Fibroblast of mammary gland (primary cell): ENCODE measurements at places on chromosomes 4 and X.

- DNase-seq, result no peak
Measured at GRCh38 chr4:186887291-186887700, 163.6 kb upstream of the FAT1 start.

- no peak for DNase-seq
Measured at GRCh38 chr4:145125396-145125795, 27.3 kb downstream of the ABCE1 start.

DNA sequence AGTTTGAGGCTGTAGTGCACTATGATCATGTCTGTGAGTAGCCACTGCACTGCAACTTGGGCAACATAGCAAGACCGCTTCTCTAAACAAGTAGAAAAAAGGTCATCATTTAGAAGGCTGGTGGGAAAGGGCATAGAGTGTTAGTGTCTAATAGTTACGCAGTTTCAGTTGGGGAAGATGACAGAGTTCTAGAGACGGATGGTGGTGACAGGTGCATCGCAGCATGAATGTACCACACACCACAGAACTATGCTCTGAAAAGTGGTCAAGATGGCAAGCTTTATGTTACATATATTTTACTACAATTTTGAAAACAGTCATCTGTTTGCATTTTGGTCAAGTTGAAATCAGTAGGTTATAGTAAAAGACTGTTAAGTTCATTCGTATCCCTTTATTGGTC is 23.7 kb upstream of the CLDN34 start:
- DNase-seq, result no peak

DNA sequence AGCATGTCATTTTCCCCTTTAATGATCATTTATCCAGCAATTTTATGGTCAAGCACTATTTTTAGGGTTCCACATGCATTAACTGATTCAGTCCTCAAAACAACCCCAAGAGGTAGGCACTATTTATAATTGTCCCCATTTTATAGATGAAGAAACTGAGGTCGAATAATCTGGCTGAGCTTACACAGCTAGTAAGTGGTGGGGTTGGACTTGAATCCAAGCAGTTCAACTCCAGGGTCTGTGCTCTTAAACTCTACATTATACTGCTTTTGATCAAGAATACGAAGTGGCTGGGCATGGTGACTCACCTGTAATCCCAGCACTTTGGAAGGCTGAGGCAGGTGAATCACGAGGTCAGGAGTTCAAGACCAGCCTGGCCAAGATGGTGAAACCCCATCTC is 3.2 kb upstream of the CHRNA9 start:
- no peak for DNase-seq

- DNase-seq, result no peak
Measured at GRCh38 chr4:35966566-35966965, 277.7 kb downstream of the ARAP2 start.

- no peak for DNase-seq
Measured at GRCh38 chrX:24741330-24741729, 47.6 kb downstream of the POLA1 start.
